Activated CD4-positive, CD25-positive, alpha-beta regulatory T cell (primary cell): ENCODE measurements at places on chromosomes 1 and 21.

- no peak for DNase-seq
These were observed 8.5 kb downstream of the GNG12 start for GRCh38 chr1:67824766-67825165.

- no peak for DNase-seq
These were observed 379 bp downstream of the RER1 start for GRCh38 chr1:2391931-2392509.

GRCh38 chr1:34324879-34325440 lies 148.3 kb downstream of the C1orf94 start:
- DNase-seq: no peak

DNA sequence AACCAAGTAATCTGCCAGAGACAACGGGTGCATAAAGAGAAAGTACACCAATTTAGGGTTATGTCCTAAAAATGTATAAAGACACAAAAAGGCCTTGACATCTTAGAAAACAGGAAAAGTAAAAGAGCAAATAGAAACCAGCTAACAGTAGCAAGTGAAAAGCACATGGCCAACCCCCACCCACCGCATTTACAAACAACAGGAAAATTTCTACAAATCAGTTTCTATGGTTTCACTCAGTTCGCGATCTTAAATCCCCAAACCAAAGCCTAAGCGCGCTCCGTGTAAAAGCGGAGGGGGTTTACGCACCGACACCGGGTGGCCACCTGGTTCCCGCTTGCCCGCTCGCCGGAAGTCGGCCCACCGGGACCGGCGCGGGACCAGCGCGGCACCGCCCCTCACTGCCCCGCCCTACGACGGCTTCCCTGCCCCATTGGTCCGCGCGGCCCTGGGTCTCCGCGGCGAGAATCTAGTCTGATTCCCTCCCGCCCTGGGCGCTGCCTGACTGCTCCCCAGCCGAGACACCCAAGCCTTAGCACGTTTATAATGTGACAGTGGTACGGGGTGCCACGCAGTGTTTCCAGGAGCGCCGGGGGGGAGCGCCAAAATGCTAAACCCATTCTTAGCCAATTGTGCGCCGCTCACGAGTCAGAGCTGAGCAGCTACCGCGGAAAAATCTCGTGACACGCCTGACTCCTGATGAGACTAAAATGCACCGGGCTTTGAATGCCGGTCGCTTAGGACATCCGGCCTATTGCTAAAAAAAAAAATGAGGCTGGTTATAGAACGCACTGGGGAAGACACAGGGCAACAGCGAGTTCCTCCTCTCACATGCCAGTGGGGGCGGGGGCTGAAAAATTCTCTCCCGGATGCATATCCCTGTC lies at the start of gene GART:
GART (minus strand) TSS at position 362 of the 884 bp plus-strand sequence. CDS start 2,802 bp downstream, outside the sequence.
- peak; percentile 73 for DNase-seq

DNA sequence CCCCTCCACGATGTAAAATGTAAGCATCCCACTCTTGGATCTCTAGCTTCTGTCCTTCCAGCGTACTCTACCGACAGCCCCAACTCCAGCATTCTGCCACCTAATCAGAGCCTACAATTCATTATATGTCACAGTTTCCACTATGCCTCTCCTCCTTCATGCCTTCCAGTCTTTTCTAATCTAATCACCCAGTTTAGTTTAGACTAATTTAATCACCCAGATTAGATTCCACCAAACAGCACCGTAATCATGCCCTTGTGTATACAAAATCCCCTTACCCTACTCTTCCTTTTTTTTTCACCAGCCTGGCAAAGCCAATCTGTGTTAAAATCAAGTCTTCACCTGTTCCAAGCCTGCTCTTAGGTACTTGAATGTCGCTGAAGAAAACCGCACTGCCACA lies 49.8 kb upstream of the KANK4 start:
- DNase-seq: no peak

- DNase-seq: no peak
These were observed 82.5 kb downstream of the TNNI3K start for GRCh38 chr1:74317663-74318062.

- no peak for DNase-seq
These were observed 132.8 kb downstream of the PGBD5 start for GRCh38 chr1:230293390-230293700.

GRCh38 chr1:228145463-228146416 lies 4.0 kb upstream of the GJC2 start:
- no peak for DNase-seq

- no peak for DNase-seq
These were observed 71.7 kb downstream of the EDEM3 start for GRCh38 chr1:184682956-184683355.

DNA sequence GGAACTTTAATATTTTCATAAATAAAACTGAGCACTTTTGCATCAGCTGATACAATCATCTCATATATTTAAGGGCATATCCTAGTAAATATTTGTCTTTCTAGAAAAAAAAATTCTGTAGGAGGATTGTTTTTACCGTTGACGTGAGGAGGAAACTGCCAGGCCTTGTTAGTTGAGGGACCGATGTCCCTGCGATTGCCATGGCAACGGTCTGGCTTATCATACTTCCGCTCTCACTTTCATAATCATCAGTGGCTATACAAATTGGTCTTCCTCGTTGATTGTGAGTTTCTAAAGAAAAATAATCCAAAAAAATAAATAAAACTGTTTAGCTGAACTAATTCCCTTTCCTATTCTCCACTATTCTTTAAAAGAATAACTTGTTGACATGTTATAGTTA lies 69.3 kb upstream of the ANGPTL3 start:
- no peak for DNase-seq

DNA sequence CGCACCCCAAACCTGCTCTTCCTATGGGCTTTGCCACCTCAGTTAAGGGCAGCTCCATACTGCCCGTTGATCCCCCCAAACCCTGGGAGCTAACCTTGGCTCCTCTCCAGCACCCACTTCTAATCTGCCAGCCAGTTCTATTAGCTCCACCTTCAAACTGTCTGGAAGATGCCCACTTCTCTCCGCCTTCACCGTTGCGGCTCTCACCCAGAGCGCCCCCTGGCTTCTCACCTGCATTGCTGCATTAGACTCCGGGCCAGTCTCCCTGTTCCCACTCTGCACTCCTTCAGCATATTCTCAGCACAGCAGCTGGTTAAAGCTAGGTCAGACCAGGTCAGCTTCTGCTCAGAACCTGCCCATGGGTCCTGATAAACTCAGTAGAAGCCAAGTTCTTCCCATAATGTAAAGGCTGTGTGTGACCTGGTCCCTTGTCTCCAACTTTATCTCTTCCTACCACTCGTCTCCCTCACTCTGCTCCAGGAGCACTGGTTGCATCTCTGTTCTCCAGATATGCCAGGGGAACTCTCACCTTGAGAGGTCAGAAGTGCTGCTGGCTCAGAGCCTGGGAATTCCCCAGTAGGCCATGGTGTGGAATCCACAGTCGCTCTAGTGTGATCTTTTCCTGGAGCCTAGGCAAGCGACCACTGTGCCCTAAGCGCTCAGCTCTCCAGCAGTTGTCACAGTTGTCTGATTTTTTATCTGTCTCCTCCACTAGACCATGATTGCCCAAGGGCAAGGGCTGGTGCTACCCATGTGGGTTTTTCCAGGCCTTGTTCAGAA lies 150.3 kb downstream of the HMGB4 start:
- DNase-seq: no peak

DNA sequence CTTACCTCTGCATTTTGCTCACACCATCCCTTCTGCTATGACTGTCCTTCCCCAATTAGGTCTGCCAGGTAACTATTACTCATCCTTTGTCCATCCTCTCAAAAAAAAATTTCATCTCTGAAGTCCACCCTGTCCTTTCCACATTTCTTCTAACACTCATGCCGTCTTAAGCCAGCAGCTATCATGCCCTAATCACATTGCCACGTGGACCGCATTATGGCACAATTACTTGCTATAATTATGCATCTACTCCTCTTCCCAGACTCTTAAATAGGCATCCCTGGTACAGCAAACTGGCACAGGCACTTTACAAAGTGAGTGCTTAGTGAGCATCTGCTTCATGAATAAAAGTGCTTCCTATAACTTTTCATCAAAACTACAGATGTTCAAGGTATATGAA lies 295.4 kb upstream of the ESRRG start:
- no peak for DNase-seq

- DNase-seq: no peak
These were observed 204.9 kb downstream of the TBX15 start for GRCh38 chr1:118783095-118783758.

- no peak for DNase-seq
These were observed 918 bp upstream of the RASAL2 start for GRCh38 chr1:178092878-178093493.

- DNase-seq: no peak
These were observed 63.3 kb upstream of the CR1L start for GRCh38 chr1:207581496-207582153.

DNA sequence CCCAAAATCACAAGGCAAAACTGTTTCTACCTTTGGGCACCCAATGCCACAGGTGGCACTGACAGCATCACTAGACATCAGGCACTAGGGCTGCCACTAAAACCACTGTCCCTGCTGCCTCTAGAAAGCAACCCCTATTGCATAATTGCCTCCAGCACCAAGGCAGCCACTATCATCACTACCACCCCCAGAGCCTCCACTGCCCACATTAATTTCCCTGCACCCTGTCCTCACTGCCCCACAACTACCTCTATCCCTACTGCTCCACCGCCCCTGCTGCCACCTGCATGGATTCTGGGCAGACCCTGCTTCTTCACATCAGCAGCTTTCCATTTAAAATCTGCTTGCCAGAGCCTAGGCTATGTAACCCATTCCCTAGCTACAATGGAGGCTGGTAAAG lies 68.6 kb upstream of the CACHD1 start:
- DNase-seq: no peak
